ENCODE measurements at places on chromosomes 5 and 9.

- H3K27ac ChIP-seq: no peak overlapping the region
- DNase-seq: no peak
- H3K27me3 ChIP-seq: no peaks in the 10 kb centered on the region
- peaks cover 5% of the 10 kb centered on the region for H3K36me3 ChIP-seq
Observed at GRCh38 chr5:172902497-172903472, 56.4 kb upstream of the RPL26L1 start.

DNA sequence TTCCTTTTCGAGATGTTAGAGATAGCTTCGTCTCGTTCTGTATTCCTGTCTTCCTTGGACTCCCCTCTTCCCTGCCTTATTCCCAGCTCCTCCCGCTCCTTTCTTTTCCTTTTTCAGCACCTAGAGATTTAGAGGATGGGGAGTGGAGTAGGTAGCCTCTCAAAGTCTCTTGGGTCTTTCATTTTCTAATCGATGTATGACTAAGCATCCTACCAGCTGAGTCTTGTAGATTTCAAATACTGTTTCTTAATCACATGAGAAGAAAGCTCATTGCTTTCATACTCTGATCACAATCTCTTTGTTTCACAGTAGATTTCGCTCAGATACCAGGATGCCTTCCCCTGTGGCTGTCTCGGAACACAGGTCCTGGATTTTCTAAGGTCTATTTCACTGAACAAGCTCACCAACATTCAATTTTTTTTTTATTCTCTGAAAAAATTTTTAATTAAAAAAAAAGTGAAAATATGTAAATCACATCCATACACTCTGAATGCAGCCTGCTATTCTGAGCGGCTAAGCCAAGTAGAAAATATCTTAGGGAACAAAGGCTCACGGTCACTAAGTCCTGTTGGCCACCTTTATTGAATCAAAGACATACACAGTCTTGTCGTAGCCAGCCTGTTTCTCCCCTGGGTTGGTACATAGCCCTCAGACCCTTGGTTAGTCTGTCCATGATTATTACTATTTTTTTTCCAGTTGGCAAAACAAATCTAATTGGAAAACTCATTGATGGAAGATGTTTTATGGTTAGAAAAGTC lies 413.8 kb downstream of the KDM4C start:
- H3K4me3 ChIP-seq: no peak overlapping the region
- H3K36me3 ChIP-seq: peaks cover 26% of the 10 kb centered on the region
- peaks cover 2% of the 10 kb centered on the region for H3K4me1 ChIP-seq
- H3K27ac ChIP-seq: no peak overlapping the region
- H3K27me3 ChIP-seq: no peaks in the 10 kb centered on the region
- no peak for DNase-seq

DNA sequence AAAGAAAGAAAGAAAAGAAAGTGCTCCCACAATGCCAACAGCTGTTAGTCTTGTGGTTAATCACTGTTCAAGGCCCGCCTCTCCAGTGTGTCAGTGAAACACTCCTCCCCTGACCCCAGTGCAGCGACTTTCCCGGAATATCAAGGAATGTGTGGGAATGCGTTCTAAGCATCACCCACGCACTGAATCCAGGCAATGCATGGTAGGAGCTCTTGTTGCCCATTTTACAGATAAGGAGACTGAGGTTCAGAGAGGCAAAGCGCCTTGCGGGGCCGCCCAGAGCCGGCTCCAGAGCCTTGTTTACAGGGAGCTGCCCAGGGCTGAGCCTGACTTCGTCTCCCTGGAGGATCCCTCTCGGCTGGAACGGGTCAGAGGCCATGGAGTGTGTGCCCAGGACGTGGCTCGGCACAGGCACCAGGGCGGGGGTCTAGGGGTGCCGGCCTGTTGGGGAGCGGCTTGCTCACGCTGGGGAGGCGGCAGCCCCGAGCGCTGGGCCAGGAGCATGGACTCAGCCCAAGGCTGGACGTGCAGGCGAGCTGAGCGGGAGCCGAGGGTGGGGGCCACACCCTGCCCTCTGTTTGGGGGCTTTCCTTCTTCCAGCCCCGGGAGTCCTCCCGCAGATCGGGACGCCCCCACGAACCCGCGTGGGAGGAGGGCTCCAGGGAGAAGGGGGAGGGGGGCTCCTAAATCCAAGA lies 823 bp downstream of the ST6GALNAC6 start:
- peak overlapping the region; percentile 83 for H3K27ac ChIP-seq
- H3K4me3 ChIP-seq: peak overlapping the region; percentile 82
- no peaks in the 10 kb centered on the region for H3K27me3 ChIP-seq
- peak; percentile 33 for DNase-seq
- peaks cover 46% of the 10 kb centered on the region for H3K36me3 ChIP-seq

GRCh38 chr5:73733219-73733618 lies 107.2 kb downstream of the ARHGEF28 start:
- H3K36me3 ChIP-seq: no peaks in the 10 kb centered on the region
- H3K27me3 ChIP-seq: peaks cover 8% of the 10 kb centered on the region
- no peaks in the 10 kb centered on the region for H3K4me1 ChIP-seq
- DNase-seq: no peak
- H3K4me3 ChIP-seq: no peak overlapping the region

GRCh38 chr5:127942246-127943060 lies 141.1 kb upstream of the SLC12A2 start:
- H3K27me3 ChIP-seq: no peaks in the 10 kb centered on the region
- DNase-seq: no peak
- H3K36me3 ChIP-seq: no peaks in the 10 kb centered on the region
- peaks cover 4% of the 10 kb centered on the region for H3K4me1 ChIP-seq
- H3K4me3 ChIP-seq: no peak overlapping the region

DNA sequence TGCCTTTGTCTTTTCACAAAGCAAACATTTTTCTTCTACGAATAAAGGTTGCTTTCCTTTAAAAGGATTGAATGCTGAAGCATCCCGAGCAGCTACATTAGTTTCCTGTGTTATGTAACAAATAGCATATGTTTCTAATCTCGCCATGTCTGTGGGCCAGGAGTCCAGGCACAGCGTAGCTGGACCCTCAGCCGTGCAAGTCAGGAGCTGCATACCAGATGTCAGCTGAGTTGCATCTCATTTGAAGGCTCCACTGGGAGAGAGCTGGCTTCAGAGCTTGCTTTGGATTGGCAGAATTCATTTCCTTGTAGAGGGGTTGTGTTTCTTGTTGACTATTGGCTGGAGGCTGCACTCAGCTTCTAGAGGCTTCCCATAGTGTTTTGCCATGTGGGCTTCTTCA lies 16.0 kb upstream of the GOLPH3 start:
- H3K4me1 ChIP-seq: no peaks in the 10 kb centered on the region
- H3K4me3 ChIP-seq: no peak overlapping the region

- no peaks in the 10 kb centered on the region for H3K36me3 ChIP-seq
- peaks cover 12% of the 10 kb centered on the region for H3K27me3 ChIP-seq
- H3K27ac ChIP-seq: no peak overlapping the region
- no peak overlapping the region for H3K4me3 ChIP-seq
Observed at GRCh38 chr9:96089452-96090085, 212.4 kb downstream of the HSD17B3 start.

GRCh38 chr5:88602584-88602983 lies 280.4 kb downstream of the MEF2C start:
- H3K4me3 ChIP-seq: no peak overlapping the region
- H3K36me3 ChIP-seq: no peaks in the 10 kb centered on the region
- no peak overlapping the region for H3K27ac ChIP-seq
- H3K27me3 ChIP-seq: peaks cover 4% of the 10 kb centered on the region

DNA sequence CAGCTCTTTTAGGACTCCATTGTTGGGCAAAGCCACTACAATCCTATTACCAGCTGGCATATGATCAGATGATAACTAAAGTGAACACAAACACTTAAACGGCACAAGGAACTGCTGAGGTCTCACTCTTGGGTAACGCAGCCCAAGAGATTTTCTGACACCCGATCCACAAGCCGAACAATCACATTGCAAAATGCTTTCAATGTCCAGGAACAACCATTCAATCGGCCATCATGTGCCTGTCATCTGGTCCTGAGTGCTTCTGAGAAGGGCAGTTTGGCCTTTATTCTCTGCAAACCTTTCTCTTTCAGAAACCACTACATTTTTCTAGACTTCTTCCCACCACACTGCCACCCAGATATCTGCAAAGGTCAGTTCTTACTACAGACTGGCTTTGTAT lies 283.1 kb downstream of the GLIS3 start:
- H3K36me3 ChIP-seq: no peaks in the 10 kb centered on the region
- H3K27me3 ChIP-seq: peaks cover 6% of the 10 kb centered on the region
- no peak overlapping the region for H3K27ac ChIP-seq
- no peak for DNase-seq
- H3K4me3 ChIP-seq: no peak overlapping the region
- peaks cover 4% of the 10 kb centered on the region for H3K4me1 ChIP-seq

DNA sequence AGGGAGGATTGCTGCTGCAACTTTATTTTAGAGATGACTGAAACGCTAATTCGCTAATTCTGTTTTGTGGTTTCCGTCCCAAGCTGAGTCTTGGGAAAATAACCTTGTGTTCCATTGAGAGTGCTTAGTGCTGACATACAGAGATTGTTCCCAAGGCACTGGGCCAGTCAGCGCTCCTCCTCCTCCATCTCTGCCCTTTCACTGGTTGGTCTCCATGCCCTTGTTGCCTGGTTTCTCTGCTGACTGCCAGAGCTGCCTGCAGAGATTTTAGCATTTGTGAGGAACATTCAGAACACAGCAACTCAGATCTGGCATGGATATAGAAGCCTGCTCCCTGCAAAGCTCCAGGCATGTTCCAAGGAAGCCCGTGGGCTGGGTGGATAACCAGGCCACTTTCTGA lies 126.0 kb upstream of the IRX2 start:
- H3K4me1 ChIP-seq: no peaks in the 10 kb centered on the region
- no peak overlapping the region for H3K27ac ChIP-seq
- no peak for DNase-seq
- H3K27me3 ChIP-seq: no peaks in the 10 kb centered on the region
- H3K36me3 ChIP-seq: no peaks in the 10 kb centered on the region

GRCh38 chr5:181188700-181189362 lies 16.2 kb downstream of the TRIM7 start:
- DNase-seq: peak; percentile 86

DNA sequence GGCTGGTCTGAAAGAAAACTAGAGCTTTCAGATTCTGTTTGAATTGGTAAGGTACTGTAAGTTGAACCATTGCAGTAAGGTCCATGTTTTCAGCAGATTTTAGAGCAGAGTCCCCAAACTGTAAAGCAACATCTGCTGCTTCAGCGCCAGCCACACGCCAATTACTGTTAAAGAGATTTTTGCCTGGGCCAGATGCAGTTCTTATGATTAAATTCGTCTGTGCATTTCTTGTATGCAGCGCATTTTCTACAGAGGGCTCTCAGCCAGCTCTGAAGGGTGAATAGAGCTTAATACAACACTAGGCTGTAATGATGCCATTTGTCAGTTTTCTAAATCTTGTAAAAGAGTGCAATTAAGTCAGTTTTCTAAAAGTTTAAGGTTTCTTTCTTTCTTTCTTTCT lies 246.3 kb downstream of the COX7C start:
- DNase-seq: no peak
- H3K27ac ChIP-seq: no peak overlapping the region
- no peak overlapping the region for H3K4me3 ChIP-seq
- no peaks in the 10 kb centered on the region for H3K36me3 ChIP-seq
- peaks cover 4% of the 10 kb centered on the region for H3K27me3 ChIP-seq

DNA sequence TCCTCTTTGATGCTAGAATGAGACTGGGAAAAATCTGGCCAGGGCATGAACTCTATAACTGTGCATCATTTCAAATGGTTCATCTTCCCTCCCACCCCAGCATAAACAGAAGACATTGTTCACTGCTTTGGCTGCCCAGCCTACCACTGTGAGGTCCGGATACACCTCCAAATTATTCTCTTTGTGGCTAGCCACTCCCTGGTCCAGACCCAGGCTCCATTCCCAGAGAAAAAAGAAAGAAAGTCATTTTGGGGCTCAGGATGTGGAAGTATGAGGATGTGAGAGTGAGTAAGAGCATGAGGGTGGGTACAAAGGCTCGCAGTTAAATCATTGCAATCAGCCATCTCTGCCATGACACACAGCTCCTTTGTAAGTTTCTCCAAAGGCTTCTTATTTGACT lies 559.2 kb downstream of the PSAT1 start:
- H3K27me3 ChIP-seq: no peaks in the 10 kb centered on the region
- no peaks in the 10 kb centered on the region for H3K36me3 ChIP-seq
- H3K4me3 ChIP-seq: no peak overlapping the region
- H3K27ac ChIP-seq: no peak overlapping the region
- no peak for DNase-seq
- no peaks in the 10 kb centered on the region for H3K4me1 ChIP-seq

- H3K27ac ChIP-seq: no peak overlapping the region
- H3K4me1 ChIP-seq: no peaks in the 10 kb centered on the region
- H3K27me3 ChIP-seq: no peaks in the 10 kb centered on the region
Observed at GRCh38 chr9:86575137-86575536, 220.9 kb upstream of the TUT7 start.

- DNase-seq: no peak
- H3K4me3 ChIP-seq: no peak overlapping the region
- H3K36me3 ChIP-seq: no peaks in the 10 kb centered on the region
- peaks cover 19% of the 10 kb centered on the region for H3K27me3 ChIP-seq
- H3K4me1 ChIP-seq: peaks cover 5% of the 10 kb centered on the region
- no peak overlapping the region for H3K27ac ChIP-seq
Observed at GRCh38 chr5:168273056-168273980, 18.1 kb upstream of the WWC1 start.

- H3K27me3 ChIP-seq: peaks cover under 1% of the 10 kb centered on the region
- H3K27ac ChIP-seq: no peak overlapping the region
- no peaks in the 10 kb centered on the region for H3K4me1 ChIP-seq
- H3K36me3 ChIP-seq: no peaks in the 10 kb centered on the region
Observed at GRCh38 chr5:78576376-78576775, 72.2 kb downstream of the LHFPL2 start.

GRCh38 chr9:21574261-21574660 lies 92.1 kb upstream of the IFNE start:
- DNase-seq: no peak
- H3K27me3 ChIP-seq: peaks cover 2% of the 10 kb centered on the region
- no peak overlapping the region for H3K4me3 ChIP-seq
- peaks cover 28% of the 10 kb centered on the region for H3K4me1 ChIP-seq
- H3K27ac ChIP-seq: no peak overlapping the region
- H3K36me3 ChIP-seq: no peaks in the 10 kb centered on the region

- H3K4me3 ChIP-seq: no peak overlapping the region
- H3K4me1 ChIP-seq: no peaks in the 10 kb centered on the region
- no peak for DNase-seq
- no peaks in the 10 kb centered on the region for H3K27me3 ChIP-seq
- H3K36me3 ChIP-seq: no peaks in the 10 kb centered on the region
Observed at GRCh38 chr5:179228341-179229121, 116.7 kb downstream of the ADAMTS2 start.

DNA sequence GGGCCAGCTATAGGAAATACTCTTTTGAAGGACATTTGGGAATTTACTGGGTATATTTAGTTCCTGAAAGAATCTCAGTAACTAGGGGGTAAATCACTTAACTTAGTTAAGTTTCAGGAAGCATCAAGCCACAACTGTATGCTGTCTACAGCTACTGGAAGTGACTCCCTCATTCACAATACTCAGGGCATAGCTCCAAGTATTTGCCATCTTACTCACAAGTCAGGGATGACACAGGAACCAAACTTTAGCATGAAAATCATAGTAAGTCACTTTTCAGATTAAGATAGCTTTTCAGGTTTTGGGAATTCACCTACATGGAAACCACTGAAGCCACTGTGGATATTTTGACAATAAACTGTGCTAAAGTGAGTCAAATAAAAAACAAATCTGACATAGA lies 242.4 kb upstream of the ATP10B start:
- DNase-seq: no peak
- H3K36me3 ChIP-seq: no peaks in the 10 kb centered on the region
- H3K27me3 ChIP-seq: peaks cover 1% of the 10 kb centered on the region
- H3K4me1 ChIP-seq: no peaks in the 10 kb centered on the region
